AG08395 (cell line): ENCODE measurements at places on chromosomes 3 and 15.

DNA sequence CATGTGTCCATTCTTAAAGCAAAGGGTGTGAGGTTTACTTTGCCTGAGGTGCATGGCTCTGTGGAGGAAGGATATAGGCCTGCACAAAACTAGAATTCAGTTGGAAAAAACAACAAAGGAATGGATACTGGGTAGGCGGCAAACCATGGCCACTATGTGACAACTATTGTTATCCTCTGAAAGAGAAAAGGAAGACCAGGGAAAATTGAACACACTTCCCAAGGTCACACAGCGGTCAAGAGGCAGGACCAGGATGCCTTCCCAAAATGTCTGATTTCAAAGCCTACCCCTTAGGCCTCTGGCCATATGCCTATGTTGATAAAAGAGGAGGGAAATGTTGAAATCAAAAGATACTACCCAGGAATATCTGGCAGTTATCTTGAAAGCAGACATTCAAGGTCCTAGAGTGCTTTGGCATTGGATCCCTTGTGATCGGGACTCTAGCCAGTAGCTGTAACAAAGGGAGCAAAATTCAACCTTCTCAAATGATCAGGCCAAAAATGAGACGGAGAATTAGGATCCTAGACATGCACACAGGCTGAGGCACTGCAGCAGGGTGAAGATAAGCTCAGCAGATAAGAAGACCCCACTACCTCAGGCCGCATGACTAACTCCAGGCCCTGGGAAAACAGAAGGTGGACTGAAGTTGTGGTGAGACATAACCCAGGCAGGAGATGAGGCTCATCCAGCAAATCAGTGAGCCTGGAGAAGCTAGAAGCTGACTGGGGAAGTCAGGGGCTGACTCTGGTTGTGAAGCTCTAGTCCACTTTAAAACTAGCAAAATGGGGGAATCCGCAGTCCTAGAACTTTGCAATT, 292.2 kb downstream of the NEK10 start:
- no peak for DNase-seq

DNA sequence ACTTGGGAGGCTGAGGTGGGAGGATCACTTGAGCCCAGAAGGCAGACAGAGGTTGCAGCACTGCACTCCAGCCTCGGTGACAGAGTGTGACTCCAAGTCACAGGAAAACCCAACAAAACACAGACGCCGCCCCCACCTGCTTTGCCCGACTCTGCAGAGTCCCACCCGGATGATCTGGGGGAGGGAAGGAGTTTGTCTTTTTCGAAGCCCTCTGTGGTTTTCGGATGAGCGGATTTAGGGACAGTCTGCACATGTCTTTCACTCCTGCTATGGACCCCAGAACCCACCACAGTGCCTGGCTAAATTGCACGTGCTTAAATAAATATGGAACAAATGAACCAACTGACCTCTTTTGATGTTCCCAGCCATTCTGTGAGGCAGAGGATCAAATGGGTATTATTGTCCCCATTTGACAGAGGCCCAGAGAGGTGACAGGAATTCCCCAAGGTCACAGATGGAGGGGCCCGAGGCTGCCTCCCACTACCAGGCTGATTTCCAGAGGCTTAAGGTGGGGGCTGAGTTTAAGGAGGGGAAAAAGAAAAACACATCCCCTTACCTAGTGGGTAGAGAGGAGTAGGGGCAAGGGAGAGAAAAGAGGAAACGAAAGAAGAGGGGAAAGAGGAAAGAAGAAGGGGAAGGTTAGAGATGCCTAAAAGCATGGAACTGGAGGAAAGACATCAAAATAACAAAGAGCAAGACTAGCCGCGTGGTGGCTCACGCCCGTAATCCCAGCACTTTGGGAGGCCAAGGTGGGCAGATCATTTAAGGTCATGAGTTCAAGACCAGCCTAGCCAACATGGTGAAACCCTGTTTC, 59.4 kb upstream of the TFRC start:
- no peak for DNase-seq

GRCh38 chr3:106700981-106701380, 676.3 kb upstream of the CCDC54 start:
- no peak for DNase-seq

GRCh38 chr15:64305261-64305660, 50.7 kb downstream of the CSNK1G1 start:
- DNase-seq: no peak

DNA sequence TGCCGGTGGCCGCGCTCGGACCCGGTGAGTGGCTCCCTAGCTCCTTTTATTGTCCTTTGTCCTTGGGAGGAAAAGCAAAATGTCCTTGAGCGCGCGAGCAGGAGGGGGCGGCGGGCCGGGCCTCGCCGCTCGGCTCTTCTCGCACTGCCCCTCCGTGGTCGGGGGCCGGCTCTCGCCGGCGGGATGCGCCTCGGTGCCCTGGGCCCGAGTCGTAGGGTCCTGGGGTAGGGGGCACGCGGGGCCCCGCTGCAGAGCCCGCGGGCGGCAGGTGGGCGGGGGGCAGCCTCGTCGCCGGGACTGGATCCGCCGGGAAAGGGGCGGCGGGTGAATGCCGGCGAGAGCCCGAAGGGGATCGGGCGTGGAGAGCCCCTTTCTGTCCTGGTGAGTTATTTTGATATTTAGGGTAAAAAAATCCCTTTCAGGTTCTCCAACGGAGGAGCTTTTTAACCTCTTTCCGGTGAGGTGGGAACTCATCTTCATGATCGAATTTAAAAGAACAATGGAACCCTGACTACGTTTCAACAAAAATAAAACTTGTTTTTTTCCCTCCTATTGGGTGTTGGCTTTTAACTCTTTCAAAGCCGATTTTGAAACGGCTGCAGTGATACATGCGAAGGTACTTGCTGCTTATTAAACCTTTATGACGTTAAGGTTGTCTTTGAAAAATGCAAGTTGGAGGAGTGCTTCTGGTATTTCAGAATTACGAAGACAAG, 16.8 kb upstream of the CHD2 start:
- no peak for DNase-seq

GRCh38 chr3:24086206-24086605, 141.1 kb downstream of the NR1D2 start:
- no peak for DNase-seq

- no peak for DNase-seq
Observed at GRCh38 chr15:51768018-51768417, 16.6 kb downstream of the TMOD2 start.

DNA sequence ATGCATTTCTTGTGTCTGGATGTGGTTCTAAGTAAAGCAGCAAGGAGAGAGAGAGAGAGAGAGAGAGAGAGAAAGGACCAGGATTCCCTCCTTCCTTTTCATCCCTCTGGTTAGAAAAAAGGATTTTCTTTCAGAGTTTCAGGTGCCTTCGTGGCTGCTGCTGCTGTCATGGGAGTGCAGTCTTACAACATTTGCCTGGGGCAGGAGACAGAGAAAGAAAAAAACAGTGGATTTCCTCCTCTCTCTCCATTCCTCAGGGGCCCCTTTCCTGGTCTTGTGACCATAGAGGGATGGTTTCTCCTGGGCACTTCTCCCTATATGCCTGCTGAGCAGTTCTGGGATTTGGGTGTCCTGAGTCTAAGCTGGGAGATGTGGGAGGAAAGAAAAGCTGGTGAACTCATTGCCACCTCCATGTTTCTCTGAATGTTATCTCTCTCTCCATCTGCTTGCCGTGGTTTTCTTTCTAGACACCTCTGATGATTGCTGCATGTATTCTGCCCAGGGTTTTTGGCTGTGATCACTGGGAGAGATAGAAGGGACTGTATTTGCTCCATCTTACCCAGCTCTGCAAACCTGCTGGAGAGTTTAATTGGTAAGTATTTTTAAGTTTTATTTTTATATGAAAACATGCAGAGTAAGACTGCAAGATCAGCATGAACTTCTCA, 142.4 kb upstream of the RGMA start:
- DNase-seq: no peak

- DNase-seq: no peak
Observed at GRCh38 chr3:180961087-180961486, 28.4 kb downstream of the DNAJC19 start.

- DNase-seq: no peak
Observed at GRCh38 chr3:73783811-73784210, 159.1 kb upstream of the PDZRN3 start.

- peak; percentile 35 for DNase-seq
Observed at GRCh38 chr3:151016478-151016795, 43.9 kb upstream of the CLRN1 start.

DNA sequence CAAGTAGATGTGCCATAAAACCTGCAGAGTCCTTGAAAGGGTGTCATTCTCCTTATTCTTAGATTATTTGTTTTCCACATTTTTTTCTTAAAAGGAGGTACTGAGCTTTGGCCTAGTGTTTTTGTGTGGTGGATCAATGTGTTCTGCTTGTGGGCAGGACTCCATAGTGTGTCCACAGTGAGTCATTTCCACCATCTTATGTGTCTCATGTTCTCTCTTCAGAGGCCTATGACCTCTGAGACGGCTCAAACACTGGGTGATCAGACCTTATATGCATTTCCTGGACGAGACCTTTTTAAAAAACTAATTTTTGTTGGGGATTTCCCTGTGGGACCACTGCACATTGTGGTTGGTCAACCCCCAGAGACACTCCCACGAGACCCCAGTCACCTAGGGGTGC, 93.4 kb downstream of the CHCHD4 start:
- no peak for DNase-seq
